ENCODE measurements at places on chromosomes 13 and 19.

- no peak for DNase-seq
Measured at GRCh38 chr13:52377898-52378297, 28.1 kb downstream of the THSD1 start.

DNA sequence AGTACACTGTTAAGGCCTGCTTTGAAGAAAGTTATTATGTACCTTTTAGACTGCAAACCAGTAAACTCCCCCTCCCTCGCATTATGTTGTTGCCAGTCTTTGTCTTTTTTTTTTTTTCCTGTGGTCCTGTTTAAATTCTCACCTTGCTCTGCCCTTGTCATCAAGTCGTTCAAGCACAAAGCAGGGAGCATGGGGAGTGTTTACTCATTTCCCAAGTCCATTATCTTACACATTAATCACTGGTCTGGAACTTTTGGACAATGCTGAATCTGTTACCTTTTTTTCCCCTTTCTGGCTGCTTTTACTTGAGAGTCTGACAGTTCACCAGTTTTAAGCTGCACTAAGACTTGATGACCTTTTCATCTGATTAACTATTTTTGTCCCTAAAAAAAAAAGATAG lies 108.2 kb downstream of the DACH1 start:
- no peak for DNase-seq

DNA sequence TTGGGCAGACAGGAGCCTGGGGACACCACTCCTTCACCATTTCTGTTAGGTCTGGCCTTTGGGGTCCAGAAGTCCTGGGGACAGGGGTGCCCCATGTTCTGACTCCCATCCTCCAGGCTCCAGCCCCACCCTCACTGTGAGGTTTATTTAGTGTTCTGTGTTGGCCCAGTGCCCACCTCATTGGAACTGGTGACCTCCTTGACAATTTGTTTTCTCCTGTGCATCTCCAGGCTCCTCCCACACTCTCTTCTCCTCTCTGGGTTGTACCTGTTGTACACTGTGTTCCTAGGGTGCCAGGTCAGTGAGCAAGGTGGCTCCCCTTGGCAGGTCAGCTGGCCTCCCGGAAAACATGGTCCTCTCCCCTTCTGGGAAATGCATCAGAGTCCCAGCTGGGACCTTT lies 110.8 kb downstream of the ZNF536 start:
- no peak for DNase-seq

GRCh38 chr13:49610176-49610575 lies 18.1 kb upstream of the ARL11 start:
- DNase-seq: no peak

DNA sequence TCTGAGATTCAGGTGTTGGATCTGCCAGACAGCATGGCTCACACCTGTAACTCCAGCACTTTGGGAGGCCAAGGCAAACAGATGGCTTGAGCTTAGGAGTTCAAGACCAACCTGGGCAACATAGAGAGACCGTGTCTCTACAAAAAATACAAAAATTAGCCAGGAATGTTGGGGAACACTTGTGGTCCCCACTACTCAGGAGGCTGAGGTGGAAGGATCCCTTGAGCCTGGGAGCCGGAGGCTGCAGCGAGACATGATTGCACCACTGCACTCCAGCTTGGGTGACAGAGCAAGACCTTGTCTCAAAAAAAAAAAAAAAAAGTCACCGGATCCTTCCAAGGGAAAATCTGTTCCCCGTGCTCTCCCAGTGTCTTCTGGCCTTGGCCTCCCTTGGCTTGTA lies 109.2 kb downstream of the IRS2 start:
- no peak for DNase-seq

DNA sequence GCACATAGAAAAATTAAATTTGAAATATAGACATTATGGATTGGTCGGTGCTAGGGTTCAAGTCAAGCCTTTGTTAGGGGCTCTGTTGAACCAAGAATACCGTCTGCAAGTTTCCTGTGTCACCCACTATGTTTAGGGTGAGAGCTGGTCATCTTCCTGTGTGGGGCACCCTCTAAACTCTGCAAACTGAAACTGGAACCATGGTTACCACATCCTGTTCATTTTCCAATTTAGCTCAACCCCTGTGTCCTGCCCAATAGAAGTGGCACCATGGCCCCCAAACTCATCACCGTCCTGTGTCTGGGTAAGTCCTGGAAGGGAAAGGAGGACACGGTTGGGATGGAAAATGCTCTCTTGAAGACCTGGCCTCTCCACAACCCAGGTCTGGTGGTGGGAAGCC lies 29.9 kb downstream of the LAIR2 start:
- no peak for DNase-seq

DNA sequence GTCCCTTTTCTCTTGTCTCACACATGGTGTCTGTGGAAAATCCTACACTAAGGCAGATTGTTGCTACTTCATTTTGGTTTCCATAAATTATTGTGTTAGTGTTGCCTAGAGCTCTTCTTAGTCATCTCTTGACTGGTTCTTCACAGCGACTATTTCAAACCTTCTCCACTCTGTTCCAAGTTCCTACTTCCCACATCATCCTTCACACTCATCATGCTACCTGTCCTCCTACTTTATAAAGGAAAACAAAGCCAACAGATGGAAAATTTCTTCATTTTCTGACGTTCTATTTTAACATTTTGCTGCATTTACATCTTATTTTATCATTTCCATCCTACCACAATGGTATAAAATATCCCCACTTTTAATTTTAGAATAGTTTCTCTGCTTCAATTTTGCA lies 614.1 kb downstream of the LMO7 start:
- DNase-seq: no peak

- DNase-seq: no peak
Measured at GRCh38 chr13:110233181-110233950, 73.6 kb downstream of the COL4A1 start.

- no peak for DNase-seq
Measured at GRCh38 chr19:10625762-10626138, 397 bp downstream of the SLC44A2 start.

DNA sequence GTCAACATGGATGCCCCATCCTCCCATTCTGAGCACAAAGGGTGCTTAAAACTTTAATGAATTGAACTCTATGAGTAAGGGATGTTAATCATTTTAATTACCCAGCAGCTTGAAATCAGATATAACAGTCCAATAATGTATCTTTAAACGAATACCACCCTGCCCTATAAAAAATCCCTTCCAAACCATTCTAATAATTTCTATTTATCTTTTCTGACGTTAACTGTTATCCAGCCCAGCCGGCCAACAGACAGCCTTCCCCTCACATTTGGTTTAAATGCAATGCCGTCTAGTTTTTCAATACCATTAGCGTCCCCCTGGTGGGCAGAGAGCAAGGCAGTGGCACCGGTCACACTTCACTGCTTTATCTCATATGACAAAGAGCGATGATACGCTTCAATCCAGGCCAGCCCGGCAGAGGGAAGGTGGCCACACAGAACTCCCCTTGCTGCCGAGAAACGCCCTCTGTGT lies 402.2 kb upstream of the ZNF507 start:
- no peak for DNase-seq

DNA sequence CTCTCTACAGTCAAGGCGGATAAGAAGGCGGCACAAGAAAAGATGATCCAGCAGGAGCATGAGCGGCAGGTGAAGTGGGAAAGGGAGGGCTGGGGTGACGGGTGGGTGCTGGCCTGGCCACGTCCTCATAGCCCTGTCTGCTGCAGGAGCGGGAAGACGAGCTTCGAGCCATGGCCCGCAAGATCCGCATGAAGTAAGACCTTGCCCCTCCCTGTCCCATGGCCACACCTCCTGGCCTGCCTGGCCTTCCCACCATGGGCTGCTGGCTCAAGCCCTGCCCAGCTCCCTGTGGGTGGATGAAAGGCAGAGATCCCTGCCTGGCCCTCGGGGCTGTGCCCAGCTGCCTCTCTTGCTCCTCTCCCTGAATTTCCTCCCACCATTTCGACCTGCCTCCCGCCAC lies 7.2 kb downstream of the ZNF296 start:
- no peak for DNase-seq

DNA sequence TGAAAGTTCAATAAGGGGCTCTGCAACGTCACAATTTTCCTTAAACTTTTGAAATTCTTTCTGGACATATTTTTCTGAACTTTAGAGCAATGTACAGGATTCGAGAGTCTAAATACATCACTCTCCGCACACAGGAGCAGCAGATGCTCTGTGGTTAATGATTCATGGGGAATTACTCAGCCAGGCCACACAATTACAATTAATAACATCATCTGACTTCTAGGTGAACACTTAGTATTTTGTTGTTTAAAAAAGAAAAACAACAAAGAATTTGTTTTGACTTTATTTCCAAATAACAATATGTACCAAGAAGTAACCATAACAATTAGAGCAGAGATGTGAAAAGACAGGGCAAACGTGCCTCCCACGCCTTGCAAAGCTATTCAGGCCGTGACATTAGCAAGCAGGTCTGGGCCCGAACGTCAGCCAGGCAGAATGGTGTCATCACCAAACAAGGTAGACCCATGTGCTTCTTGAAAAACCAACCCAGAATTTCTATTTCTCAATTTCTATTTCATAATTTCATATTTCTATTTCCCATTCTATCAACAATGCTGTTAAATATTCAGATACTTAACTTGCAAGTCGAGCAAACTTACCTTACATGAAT lies 236.3 kb downstream of the COL4A1 start:
- DNase-seq: no peak

GRCh38 chr13:85675151-85675907 lies 123.9 kb downstream of the SLITRK6 start:
- no peak for DNase-seq

GRCh38 chr13:107031716-107032115 lies 463.8 kb upstream of the ARGLU1 start:
- no peak for DNase-seq

DNA sequence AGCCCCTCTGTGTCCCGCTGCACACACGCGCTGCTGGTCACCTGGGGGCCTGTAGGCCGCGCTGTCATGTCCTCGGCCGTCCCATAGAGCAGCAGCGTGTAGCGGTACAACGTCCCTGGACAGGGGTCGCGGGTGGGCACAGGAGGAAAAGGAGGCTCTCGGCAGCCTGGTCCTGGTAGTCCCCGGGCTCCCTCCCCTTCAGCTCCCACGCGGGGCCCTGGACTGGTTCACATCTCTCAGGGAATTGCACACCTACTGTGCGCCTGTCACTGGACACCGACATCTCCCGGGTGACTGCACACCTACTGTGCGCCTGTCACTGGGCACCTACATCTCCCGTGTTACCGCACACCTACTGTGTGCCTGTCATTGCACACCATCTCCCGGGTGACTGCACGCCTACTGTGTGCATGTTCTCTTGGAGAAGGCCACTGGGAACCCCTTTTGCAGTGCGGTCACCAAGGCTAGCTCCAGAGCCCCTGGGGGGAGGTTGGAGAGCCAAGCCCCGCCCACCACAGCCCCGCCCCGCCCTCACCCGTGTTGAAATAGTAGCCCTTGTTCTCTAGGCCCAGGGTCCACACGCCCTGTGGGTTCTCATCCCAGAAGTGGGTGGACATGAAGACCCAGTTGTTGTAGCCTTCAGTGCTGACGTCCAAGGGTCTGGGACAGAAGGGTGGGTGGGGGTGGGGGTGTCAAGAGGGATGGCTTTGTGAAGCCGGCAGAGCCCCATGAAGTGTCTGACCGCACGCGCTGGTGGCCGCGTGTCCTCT lies 3.5 kb upstream of the C19orf25 start:
- no peak for DNase-seq

- DNase-seq: no peak
Measured at GRCh38 chr19:40147693-40148347, 43.4 kb upstream of the MAP3K10 start.

DNA sequence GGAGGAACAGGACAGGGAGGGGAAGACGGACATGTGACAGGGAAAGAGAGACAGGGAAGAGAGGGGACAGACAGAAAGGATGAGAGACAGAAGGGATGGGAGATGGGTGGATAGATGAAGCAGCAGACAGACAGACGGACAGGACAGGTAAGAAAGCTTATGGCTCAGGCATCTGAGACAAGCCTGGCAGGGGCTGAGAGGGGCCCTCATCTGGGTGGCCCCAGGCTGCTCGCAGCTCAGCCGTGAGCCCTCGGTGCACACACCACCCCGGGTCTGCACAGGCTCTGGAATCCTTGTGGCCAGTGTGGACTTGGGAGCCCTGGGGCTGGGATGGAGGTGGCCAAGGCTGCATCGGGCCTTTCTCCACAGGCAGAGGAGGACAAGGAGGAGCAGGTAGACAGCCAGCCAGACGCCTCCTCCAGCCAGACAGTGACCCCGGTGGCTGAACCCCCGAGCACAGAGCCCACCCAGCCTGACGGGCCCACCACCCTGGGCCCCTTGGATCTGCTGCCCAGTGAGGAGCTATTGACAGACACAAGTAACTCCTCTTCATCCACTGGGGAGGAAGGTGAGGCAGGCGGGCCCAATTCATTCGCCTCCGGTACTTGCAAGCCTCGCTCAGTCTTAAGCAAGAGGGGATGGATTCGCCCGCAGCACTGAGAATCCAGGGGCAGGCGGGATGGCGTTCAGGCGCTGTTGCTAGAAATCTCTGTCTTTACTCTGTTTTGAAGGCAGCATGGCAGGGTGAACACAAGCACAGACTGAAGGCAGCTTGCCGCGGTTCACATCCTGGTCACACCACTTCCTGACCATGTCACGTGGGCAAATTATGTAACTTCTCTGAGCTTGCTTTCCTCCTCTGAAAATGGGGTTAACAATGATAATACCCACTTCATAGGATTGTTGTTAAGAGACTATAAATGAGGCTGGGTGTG lies 14.0 kb downstream of the GRAMD1A start:
- no peak for DNase-seq
